Cerebellar nuclear complex (tissue), 1 donor: ENCODE measurements at places on chromosomes 16 and 17.
A peak's percentile ranks its signal among the peaks of the same experiment; 100 is the strongest.

GRCh38 chr17:15171167-15172047 is 93.7 kb downstream of the PMP22 start:
- DNase-seq, result no peak

DNA sequence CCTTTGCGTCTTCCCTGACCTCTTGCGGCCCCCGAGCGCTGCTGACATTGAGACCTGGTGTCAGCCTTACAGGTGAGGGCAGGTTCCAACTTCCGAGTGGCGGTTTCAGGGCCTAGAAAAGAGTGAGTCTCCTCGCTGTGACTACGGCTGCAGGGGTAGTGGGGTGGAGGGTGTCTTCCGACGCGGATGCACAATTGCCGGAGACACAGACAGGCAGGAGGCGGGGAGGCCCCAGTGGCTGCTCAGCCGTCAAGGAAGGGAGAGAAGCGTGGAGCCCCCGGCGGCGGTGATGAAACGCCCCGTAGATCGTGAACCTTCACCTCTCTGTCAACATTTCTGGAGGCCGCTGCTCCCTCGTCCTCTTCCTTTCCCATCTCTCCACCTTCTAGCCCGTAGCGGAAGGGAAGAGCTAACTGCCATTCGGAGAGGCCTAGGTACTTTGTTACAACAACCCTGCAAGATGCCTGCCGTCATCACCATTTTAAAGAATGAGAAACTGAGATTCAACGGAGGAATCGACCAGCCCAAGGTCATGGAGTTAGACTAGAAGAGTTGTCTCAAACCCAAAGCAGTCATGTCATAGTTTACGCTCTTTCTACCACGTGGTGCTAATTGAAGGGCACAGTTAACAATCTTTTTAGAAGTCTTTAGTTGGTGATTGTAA is 485 bp downstream of the DNAJA3 start:
- no peak for DNase-seq

GRCh38 chr16:66399031-66399430 is 28.1 kb upstream of the BEAN1 start:
- no peak for DNase-seq

DNA sequence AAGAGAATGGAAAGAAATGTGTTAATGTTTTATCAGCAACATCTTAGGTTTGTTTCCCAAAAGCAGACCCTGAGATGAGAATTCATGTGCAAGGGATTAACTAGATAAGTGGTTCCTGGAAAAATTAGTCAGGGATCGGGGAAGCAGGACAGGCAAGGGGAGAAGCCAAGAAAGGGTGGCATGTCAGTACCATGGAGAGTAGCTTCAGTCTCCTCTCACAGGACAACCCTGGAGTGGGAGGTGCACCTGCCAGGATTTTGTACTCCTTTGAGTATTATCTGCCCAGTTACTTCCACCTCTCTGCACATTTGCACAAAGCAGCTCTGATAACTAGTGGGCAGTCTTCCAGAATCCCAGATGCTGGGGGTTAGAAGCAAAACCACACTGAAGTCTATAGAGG is 117.0 kb downstream of the RGS9 start:
- DNase-seq, result no peak

DNA sequence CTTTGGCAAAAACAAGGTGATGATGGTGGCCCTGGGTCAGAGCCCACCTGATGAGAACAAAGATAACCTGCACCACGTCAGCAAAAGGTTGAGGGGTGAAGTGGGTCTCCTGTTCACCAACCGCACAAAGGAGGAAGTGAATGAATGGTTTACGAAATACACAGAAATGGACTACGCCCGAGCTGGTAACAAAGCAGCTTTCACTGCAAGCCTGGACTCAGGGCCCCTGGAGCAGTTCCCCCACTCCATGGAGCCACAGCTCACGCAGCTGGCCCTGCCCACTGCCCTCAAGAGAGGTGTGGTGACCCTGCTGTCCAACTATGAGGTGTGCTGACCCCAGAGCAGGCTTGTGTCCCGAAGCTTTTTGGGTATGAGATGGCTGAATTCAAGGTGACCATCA is 29.7 kb upstream of the DLX4 start:
- no peak for DNase-seq

DNA sequence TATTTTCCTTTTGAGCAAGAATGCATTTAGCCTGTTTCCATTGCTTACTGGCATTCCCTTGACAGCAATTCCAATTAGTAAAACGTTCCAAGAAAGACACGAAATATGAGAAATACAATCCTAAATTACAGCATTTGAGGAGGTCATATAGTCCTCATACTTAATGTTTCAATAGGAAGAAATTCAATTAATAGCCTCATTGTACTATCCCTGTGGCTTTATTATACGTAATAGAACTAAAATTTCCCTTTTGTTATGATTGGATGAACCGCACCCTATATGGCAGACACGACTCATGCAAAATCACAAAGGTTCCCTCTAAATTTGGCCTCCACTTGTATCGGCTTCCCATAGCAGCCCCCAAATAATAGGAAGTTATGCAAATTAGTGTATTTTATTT is 291.7 kb downstream of the CEP112 start:
- DNase-seq, result no peak

DNA sequence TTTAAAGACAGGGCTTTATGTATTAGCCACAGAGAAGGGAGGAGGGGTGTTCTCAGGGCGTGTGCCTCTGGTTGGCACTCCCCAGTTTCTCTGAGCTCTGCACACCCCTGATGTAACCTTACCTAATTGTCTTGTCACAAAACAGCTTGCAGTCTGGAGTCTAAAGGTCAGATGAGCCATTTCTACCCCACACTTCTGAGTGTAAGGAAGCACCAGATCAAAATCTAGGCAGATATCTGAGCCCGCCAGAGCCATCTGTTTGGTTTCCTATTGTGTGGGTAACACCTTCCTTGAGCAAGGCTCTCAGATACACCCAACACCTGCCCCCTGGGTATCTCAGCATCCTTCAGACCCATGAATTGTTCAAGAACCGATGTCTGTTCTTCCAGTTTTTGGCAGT is 15.5 kb downstream of the CDH1 start:
- no peak for DNase-seq

DNA sequence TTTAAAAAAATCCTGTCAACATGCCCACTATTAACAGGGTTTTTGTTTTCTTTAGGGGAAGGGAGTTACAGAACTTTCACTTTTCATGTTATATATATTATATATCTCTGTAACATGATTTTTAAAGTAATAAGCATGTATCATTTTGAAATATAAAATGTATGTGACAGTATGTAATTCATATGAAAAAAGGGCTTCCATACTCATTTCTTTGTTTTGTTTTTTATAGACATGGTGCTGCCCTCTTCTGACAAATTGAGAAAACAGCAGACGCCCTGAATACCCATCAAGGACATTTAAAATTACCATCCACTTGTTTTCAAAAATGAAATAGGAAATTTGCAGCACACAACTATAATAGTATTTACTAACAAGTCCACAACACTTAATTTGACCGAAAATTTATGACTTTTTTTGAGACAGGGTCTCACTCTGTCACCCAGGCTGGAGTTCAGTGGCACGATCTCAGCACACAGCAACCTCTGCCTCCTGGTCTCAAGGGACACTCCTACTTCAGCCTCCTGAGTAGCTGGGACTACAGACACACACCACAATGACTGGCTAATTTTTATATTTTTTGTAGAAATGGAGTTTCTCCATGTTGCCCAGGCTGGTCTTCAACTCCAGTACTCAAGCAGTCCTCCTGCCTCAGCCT is 30.4 kb downstream of the CFDP1 start:
- DNase-seq, result no peak

DNA sequence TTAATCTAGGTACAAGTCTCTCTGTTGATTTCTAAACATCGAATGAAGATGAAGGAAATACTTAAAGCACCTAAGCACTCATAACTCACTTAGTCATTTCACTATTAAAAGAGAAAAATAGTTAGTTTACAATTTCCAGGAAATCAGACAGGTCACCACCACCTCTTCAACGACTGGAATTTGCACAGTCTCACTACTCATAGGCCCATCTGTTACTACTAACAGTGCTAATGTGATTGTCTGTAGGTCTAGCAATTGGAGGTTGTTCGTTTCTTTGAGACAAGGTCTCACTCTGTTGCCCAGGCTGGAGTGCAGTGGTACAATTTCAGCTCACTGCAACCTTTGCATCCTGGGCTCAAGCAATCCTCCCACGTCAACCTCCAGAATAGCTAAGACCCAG is 444.6 kb downstream of the MAF start:
- DNase-seq, result no peak

DNA sequence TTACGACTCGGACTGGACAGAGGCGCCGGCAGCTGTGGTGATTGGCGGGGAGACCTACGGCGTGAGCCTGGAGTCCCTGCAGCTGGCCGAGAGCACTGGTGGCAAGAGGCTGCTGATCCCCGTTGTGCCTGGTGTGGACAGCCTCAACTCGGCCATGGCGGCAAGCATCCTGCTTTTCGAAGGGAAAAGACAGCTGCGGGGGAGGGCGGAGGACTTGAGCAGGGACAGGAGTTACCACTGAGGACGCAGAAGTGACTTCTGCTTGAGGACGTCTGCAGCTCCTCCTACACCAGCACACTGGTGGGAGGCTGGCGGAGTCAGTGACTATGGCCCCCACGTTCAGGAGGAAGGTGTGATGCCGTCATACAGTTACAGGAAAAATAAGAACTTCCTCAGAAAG is 9.7 kb downstream of the MRM3 start:
- no peak for DNase-seq

DNA sequence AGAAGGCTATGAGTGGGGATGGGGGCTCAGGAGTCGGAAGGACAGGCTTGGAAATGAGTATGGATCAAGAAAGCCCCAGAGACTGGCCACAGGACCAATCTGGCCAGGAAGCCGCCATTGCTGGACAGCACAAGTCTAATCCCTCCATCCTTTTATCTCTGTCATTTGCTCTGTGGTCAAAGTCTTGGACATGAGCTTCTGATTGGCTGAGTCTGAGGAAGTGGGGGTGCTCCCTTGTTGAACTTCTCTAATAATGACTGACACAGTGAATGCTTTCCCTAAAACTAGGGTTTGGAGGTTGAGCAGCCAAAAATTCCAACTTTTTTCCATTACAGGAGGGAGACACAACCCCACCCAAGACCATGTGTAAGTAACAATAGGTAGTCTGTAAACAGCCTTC is 97.4 kb downstream of the MARF1 start:
- no peak for DNase-seq

GRCh38 chr17:6323626-6324356 is 111.1 kb downstream of the AIPL1 start:
- peak; percentile 49 for DNase-seq

GRCh38 chr16:20348365-20349185 is 3.9 kb downstream of the UMOD start:
- no peak for DNase-seq

DNA sequence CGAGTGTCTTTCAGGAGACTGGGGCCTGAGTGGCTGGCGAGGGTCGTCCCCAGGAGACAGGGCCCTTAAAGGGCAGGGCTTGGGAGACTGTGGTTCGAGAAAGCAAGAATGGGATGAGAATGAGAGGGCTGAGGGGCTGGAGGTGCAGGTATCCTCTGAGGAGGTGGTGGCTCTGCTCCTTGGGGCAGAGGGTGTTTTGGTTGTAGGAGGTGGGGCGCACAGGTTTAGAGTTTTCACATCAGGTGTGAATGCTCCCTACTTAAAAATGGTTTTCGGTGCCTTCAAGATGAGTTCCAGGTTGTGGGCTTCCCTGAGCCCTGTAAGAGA is 430 bp downstream of the BCAS3 start:
- no peak for DNase-seq

GRCh38 chr16:4936991-4937781 is at the start of gene PPL:
Gene PPL (minus strand): TSS chr16:4937148. CDS start chr16:4937045, 103 bp downstream.
- DNase-seq, result peak; percentile 12

DNA sequence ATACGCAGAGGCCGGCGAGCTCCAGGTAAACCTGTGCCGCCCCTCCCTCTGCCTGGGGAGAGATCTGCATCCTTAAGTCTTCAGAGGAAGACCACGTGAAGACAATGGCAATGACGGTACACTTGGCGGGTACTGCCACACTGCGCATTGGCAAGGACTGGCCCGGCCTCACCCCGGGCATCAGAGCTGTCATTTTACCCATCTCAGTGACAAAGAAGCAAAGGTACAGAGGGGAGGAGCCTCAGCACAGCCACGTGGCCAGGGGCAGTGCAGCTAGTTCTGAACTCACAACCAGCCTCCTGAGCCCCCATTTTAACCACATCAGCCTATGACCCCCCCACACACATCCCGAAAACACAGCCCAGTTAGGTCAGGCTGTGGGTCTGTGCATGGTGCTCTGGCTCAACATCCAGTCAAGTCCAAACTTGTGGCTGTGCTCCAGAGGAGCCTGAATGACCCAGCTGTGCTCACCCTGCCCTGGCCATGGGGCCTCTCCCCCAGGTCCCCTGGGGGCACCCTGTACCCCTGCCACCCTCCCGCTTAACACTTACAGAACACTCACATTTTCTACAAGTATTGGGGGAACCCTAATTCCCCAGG is 80.6 kb downstream of the C16orf95 start:
- no peak for DNase-seq

- DNase-seq, result no peak
These were observed 15.8 kb upstream of the CAVIN1 start for GRCh38 chr17:42438600-42439567.

GRCh38 chr16:4113358-4114256 is 2.6 kb downstream of the ADCY9 start:
- DNase-seq, result no peak

DNA sequence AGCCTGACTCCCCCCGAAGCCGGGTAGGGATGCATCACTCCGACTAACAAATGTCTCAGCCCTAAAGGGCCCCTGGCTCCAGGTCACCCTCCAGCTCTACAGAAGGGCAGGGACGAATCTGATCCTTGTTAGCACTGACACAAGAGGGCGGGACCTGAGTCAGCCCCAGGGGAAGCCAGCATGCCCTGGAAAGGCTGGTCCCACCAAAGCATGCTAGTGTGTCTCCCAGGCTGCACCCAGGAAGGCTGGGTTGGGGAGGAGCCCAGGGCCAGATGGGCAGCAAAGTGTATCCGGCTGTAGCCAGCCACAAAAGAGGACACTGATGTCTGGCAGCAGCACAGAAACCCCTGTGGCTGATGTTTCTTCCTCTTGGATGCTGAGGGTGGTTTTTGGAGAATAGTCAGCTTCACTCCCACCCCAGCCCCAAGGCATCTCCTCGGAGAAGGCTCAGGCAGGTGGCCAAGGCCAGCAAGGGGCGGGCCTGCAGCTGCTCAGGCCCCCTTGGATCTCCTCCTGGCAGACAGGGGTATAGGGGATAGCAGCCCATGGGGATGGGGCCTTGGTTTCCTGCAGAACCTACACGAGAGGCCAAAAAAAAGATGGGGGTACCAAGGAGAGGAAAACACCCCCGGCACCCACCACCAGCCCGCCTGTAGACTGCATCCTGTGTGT is 11.0 kb downstream of the NATD1 start:
- no peak for DNase-seq

DNA sequence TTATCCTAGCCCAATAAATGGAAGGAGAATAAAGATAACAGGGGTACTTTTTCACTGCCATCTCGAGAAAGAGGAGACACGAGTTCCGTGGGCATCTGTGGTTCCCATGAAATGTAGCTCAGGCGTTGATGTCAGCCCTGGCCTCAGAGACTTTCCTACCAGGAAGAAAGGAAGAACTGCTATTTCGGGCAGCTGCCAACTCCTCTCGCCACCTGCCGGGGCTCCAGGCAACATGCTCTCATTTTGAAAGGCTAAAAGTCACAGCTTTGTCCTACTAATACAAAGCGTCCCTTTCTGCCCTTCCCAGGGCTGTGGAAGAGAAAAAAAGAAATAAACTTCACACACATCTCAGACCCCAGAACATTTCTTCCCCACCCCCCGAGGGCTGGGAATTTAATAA is 65.8 kb downstream of the DHRS7C start:
- DNase-seq, result no peak

- DNase-seq, result no peak
These were observed 271.1 kb upstream of the CDH11 start for GRCh38 chr16:65392806-65393565.
